ENCODE measurements at places on chromosomes 1 and 21.

DNA sequence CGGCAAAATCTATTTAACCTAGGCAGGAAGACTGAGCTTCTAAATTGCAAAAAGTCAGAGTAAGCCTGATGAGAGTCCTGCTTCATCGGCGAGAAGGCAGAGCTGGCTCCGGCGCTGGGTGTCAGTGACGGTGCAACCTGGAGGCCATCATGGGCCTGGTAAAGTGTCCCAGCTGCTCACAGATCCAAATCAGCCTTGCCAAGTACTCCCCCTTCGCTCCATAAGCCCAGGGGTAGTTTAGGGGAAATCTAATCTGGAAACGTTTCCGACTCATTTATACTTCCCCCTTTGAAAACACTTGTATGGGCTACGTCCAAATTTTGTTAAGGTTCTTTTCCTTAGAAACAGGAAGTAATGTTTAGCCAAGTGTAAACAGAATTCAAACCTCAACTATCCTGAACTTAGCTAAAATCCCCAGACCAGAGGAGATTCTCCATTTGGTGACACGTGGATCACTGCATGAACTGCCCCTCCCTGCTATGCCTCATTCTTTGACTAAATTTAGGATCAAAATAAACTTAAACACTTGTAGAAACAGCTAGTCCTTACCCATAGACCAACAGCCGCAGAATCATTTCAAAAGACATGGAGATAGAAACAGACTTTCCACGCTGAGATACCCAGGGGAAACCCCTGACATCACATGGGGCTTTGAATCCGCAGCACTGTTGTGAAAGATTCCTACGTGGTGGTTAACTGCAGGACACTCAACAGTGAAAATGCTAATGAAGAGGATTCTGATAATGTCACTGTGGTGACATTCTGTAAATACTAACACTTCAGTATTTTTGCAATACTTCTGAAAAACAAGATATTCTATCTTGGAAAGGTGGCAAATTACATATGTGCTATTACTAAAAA lies 172.7 kb downstream of the TGFBR3 start:
- DNase-seq, result peak; percentile 83

GRCh38 chr1:12409681-12410080 lies 179.9 kb downstream of the VPS13D start:
- no peak for DNase-seq

DNA sequence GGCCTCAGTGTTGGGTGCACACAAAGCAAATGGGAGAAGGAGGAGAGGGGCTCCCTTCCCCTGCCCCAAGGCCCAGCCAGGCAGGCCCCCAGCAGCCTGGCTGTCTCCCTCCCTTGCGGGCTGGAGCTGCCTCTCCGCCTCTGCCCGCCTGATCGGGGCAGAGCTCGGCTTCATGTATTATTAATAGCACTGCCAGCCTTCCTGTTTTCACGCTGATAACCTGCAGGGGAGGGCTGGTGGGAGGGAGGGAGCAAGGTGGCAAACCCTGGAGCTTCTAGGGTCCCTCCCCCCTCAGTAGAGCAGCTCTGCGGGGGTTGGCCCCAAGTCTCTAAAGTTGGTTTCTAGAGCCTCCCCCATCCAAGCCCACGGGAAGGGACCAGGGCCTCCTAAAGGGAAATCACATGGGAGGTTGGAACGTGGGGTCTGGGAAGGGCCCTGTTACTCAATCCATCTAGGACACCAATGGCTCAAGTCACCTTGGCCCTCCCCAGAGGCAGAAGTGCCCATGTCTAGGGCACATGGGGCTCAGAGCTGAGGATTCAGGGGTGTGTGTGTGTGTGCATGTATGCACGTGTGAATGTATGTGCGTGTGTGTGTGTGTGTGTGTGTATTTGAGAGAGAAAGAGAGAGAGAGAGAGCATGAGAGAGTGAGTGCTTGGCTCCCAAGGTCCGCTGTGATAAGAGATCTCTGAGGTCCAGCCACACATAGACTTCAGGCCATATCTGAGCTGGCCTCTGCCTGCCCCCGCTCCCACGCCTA lies 21.8 kb upstream of the POU3F1 start:
- no peak for DNase-seq

DNA sequence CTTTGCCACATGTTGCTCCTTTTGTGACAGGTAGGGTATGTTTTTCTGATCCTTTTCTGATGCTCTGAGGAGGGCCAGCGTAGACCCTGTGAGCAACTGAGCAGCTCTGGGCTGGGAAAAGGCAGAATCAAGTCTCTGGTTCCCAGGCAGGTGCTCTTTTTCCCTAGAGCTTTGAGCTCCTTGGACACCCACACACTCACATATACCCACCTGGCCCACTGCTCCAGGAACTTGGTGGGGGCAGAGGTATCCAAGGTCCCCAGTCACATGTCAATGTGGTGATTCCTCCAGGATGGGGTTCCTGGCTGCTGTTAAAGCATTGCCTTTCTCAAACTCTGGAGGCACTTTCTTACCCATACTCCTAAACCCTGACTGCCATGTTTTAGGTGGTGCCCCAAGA lies 5.4 kb downstream of the CD2 start:
- DNase-seq, result no peak

- no peak for DNase-seq
Measured at GRCh38 chr1:27878787-27879335, 6.5 kb downstream of the THEMIS2 start.

DNA sequence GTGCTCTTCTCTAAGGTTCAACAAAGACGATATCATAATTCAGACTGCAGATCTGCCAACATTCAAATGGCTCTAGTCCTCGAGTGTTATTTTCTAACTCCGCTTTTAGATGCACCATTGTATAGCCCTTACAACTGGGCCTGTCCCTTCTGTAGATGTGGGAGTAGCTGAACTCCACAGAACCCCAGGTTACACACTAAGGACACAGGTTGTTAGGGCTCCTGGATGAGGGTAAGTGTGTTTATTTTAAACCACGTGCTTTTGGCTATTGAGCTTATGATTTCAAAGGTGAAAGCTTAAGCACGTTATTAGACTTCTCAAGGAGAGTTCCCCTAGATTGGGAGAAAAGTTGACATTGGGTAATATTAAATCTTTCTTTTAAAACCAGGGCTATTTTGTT lies 64.7 kb downstream of the MPZL1 start:
- DNase-seq, result no peak

DNA sequence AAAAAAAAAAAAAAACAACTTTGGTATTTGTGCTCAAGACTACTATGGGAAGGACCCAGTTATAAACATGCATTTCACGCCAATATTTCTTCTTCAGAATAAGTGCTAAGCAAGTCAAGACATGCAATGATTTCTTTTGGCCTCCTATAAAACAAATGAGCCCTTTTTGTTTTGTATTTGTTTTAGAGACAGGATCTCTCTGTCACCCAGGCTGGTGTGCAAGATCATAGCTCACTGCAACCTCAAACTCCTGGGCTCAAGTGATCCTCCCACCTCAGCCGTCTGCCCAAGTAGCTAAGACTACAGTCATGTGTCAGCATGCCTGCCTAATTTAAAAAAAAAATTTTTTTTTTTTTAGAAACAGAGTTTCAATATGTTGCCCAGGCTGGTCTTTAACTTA lies 348.7 kb downstream of the PCP4 start:
- DNase-seq, result no peak

GRCh38 chr1:6096243-6097116 lies 50.8 kb downstream of the KCNAB2 start:
- DNase-seq, result no peak

DNA sequence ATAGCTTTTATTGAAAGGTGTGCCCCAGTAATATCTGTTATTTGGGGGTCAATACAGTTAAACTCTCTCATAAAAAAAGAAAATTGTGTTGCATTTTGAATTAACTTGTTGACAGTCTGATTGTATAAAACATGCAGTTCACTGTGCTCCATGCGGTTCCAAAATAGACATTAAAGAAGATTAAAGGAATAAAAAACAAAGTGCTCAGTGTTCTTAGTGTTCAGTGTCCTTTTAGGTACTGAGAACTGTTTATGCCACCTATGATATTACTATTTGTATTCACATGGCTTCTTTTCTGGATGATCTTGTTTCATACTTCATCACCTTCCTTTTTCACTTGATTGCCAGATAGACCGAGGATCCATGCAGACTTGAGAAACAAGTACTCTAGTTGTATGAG lies 15.3 kb upstream of the SGIP1 start:
- no peak for DNase-seq

- no peak for DNase-seq
Measured at GRCh38 chr1:8483586-8483985, 165.7 kb downstream of the SLC45A1 start.

DNA sequence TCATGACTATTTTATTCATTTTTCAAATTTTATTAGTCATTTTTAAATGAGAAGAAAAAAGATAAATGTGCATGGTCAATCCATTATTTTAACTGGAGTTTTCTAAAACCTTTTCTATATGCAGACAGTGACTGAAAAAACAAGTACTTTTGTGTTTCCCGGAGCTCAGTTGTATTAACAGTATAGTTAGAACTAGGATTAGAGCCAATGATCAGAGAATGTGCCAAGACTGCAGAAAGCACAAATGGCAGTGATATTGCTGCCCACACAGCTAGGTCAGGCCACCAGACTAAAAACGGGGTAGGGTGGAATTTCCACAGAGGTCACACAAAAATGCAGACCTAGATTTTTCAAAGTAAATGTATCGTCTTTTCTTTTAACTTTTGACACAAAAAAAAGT lies 163.1 kb upstream of the GRIK3 start:
- DNase-seq, result no peak

DNA sequence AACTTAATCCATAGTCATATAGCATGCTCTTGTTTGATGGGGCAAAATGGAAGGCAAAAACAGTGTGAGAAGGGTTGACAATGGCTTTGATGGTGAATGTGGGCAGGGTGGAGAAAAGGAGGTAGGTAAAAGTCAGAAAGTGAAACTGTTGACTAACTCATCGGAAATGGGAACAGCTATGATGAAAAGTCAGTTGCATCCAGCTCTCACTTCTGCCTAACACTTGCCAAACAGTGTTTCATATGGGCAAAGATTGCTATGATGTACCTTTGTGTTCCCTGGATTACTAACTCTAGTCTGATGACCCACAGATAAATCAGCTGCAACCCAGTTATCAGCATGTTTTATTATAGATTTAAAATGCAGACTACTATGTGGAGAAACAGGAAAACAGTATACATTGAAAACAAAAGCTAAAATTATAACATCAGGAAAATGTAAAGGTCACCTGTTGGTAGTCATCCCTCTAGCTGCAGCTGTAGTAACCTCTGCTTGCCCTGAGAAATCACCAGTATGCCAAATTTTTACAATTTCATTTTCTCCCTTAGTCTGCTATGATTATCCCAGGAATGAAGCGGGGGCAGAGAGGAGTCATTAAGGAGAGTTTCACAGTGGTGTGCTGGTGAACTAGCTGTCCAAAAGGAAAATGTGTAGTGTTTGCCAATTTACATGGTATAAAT lies 11.7 kb downstream of the TNFSF18 start:
- DNase-seq, result no peak

- no peak for DNase-seq
Measured at GRCh38 chr1:187878883-187879282, 1050.1 kb downstream of the PLA2G4A start.

GRCh38 chr21:35641271-35642016 lies 418.9 kb downstream of the SETD4 start:
- no peak for DNase-seq

- DNase-seq, result no peak
Measured at GRCh38 chr1:87137342-87137739, 191.3 kb upstream of the LMO4 start.

- DNase-seq, result no peak
Measured at GRCh38 chr21:38925478-38925877, 119.7 kb downstream of the ETS2 start.

- no peak for DNase-seq
Measured at GRCh38 chr1:6967431-6968111, 182.3 kb downstream of the CAMTA1 start.

DNA sequence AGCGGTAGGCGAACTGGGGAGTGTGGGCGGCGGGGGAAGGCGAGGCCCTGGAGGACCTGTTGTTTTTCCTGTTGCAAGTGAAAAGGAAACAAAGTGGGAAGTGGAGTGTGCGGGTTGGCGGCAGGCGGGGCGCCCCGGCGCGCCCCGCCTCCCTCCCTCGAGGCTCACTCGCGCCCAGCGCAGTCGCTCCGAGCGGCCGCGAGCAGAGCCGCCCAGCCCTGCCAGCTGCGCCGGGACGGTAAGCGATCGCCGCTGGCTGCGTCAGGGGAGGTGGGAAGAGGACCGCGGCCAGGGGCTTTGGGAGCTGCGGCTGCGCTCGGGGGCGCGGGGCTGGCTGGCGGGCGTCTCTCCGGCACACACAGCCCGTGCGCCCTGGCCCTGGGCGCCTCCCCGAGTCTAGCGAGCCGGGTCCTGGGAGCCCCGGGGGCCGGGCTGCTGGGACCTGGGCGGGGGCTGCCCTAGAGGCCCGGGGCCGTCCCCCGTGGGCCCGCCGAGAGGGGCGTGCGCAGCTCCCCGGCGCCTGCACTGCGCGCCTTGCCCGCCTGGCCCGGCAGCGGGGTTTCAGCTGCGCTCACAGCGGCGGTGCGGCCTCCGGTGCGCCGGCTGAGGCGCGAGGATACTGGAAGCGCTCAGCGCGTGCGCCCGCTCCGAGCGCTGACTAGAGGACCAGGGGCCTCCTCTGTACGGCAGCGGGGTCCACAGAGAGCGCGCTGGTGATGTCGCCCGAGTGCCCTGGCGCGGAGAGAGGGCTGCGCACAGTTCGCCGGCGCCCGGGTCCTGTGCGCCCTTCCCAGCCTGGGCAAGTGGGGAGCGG lies at the start of gene PIK3CD:
Gene PIK3CD, plus strand, starts transcription at position 167 of the 814 bp plus-strand sequence. CDS start 58,725 bp downstream, outside the sequence.
- peak; percentile 36 for DNase-seq

- DNase-seq, result no peak
Measured at GRCh38 chr1:219236933-219237610, 63.4 kb downstream of the LYPLAL1 start.

DNA sequence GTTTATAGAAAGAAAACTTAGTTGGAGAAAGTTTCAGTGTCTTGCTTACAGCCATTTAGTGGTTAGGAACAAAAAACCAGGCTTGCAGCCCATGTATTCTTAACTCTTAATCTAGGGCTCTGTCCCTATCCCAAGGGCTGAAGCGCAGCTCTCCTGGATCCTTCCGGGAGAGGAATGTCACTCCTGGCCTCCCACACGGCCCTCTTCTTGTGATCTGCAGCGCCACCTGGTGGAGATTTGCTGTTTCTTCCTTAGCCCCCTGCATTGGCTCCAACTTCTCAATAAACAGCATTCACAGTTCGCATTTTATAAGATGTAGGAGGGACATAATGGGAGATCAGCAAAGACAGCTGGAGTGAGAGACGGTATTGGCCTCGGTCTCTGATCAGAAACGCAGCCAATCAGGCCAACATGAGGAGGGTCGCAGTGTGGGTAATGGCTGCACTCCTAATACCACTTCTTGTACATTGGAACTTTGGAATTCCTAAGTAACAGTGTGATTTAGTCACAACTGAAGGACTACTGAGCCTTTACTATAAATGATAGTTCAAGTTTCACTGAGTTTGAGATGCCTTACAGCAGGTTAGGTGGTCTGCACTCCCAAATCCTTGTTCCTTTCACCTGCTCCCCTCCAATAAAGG lies 283.4 kb downstream of the ASTN1 start:
- peak; percentile 77 for DNase-seq

GRCh38 chr1:27656157-27656893 lies 15.7 kb downstream of the IFI6 start:
- DNase-seq, result peak; percentile 75

Data from fibroblast of pulmonary artery (primary cell).